ENCODE measurements at places on chromosomes 7 and 10.
A peak's percentile ranks its signal among the peaks of the same experiment; 100 is the strongest.

GRCh38 chr7:115635376-115635775, 395.2 kb downstream of the TFEC start:
- DNase-seq = no peak

DNA sequence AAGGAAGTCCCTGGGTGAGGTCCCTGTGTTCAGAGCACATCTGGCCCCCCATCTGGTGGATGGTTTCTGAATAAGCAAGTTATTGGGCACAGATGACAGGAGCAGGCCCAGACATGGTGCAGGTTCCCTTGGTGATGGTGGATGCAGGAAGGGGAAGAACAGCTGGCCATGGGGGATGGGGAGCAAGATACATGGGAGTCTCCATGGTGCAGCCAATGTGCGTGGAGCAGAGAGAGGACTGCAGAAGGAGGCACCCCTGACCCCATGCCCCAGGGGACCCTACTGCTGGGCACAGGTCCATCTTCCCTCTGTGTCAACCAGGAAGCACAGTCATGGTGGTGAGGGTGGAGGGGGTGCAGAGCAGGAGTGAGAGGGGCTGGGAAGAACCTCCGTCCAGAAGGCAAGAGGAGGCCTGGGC, 43.8 kb upstream of the RABGEF1 start:
- peak; percentile 79 for DNase-seq

DNA sequence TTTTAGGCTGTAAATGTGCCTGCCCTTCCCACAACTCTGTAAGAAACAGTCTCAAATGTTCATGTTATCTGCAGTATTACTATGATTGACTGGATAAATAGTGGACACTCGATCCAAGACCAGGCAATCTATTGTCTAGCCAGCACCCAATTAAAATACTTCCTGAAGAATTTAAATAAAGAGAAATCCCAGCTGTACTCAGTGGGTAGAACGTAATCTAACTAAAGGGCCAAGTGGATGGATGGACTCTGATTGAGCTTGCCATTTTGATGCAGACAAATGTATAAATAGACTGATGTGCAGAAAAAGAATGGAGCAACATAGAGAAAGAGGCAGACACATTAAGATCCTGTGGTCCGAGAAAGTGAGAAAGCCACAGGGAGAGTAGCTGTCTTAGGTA, 158.0 kb downstream of the IPMK start:
- DNase-seq = no peak

- no peak for DNase-seq
Measured at GRCh38 chr10:103145046-103145445, 48.0 kb downstream of the NT5C2 start.

DNA sequence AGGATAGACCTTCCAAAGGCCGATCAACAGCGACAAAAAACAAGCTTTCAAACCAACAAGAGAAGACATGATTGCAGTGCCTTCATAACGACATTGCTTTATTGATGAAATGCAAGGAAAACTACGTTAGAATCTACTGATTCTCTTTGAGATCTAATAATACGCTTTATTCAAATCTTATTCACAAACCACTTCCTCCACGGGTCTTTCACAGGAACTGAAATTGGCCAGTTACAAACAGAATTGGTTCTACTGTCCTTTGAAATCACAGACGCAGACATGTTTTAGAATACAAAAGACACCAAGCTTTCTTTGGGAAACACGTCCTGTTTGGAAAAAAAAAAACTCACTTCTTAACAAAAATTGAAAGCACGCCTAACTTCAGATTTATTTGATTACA, 74.7 kb upstream of the SEPHS1 start:
- no peak for DNase-seq

- no peak for DNase-seq
Measured at GRCh38 chr7:6359734-6360133, 87.3 kb upstream of the CYTH3 start.

DNA sequence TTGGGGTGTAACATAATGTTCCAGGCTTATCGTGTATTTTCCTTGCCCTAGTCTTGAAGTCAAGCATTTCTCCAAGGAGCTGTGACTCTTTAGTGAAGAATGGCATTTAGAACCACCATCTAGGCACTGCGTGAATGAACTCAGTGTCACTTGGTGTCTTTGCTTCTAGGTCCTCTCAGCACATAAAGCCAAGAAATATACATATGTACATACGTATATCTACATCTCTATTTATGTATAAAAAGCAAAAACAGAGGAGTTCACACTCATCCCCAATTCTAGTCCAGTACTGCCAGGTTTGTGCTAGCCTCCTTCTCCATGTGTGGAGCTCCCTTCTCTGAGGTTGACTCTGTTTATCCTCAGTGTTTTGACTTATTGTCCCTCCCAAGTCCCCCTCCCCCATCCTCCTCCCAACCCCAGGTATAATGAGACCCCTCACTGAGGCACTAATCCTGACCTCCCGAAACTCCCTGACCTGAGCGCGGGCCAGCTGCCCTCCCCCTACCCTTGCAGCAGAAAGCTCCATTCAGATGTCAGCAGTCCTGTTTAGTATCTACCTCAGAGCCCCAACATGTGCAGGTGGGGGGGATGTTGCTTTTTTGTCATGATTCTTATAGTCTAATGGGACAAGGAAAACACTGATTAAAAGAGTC, 61.5 kb downstream of the GDI2 start:
- no peak for DNase-seq

DNA sequence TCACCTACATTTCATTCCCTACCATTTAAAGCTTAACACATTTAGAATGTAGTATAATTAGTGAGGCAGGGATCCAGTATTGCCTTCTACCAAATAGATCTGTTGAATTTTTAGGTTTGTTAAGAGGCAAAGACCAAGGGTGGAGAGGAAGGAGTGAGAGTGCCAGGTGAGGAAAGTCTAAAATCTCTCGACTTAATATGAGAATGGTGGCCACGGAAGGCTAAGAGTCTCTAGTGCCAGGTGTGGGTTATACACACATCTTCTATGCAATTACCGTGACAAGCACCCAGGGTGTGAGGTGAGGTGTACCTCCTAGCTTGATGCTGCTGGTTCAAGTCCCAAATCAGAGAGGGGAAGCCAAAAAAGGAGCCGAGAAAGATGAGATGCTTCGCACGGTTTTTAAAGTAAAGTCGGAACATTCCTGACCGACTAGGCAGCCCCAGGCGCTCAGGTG, 439 bp downstream of the IQUB start:
- DNase-seq = peak; percentile 50

DNA sequence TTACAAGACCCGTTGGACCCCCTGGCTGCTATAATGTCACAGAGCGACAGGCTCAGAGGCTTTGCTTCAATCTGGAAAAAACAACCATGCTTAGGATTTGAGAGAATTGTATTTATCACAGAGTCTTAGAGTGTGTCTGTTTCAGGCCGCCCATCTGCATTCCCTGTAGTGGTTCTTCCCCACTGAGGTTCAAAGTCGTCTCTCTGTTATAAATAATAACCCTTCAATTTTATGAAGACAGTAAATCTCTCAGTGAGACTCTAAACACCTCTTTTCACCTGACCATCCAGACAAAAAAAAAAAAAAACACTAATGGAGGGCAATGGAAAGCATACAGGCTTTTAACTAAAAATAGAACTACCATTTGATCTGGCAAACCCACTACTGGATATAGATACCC, 565.4 kb upstream of the AUTS2 start:
- no peak for DNase-seq

DNA sequence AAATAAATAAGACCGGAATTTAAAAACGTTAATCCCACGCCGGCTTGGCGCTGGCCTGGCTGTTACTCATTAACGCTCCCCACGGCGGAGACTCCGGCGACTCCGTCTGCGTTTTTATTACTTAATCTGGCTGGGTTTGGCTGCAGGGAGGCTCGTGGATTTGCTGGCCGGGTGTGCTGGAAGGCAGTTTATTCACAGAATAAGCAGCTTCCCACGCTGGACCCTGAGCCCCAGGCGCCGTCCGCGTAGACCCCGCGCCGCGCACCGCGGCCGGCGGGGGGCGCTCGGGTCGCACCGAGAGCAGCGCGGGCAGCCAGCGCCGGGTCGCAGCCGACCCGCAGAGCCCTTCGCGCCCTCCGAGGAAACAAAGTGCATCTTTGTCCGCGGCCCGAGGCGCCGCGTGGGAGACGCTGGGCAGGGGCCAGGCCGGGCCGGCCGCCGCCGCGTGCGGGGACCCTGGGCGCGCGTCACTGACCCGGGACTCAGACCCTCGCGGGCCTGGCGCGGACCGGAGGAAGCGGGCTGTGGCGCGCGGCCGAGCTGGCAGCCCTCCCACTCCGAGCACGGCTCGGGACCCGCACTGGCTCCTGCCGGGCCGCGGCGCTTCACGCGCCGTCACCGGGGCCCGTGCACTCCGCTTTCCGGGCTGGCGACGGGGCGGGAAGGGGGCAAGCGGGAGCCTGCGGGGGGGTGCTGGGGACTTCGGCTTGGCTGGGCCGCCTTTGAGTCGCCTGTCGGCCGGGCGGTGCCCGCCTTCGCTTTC, 587 bp upstream of the GRK5 start:
- DNase-seq = peak; percentile 87

GRCh38 chr7:100568896-100569844, 4.5 kb downstream of the SAP25 start:
- DNase-seq = peak; percentile 72

- DNase-seq = no peak
Measured at GRCh38 chr7:139182363-139182762, 48.7 kb upstream of the UBN2 start.

- no peak for DNase-seq
Measured at GRCh38 chr7:50217401-50217800, 87.1 kb upstream of the IKZF1 start.

DNA sequence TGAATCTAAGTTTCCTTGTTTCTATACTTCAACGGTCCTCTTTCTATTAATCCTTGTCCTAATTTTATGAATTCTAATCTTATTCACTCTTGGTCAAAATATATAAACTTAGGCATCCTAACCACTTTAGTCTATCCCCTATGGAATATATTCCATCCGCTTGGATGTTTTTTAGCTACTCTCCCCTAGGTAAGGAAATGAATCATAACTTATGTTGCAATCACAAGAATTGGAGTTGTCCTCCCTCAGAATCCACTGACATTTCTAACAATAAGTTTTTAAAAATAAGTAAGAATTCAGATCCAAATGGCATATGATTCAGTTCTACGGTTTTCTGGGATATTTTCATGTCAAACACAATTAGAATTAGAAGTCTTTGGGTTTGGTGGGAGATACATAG, 1081.6 kb downstream of the SORCS1 start:
- DNase-seq = no peak

DNA sequence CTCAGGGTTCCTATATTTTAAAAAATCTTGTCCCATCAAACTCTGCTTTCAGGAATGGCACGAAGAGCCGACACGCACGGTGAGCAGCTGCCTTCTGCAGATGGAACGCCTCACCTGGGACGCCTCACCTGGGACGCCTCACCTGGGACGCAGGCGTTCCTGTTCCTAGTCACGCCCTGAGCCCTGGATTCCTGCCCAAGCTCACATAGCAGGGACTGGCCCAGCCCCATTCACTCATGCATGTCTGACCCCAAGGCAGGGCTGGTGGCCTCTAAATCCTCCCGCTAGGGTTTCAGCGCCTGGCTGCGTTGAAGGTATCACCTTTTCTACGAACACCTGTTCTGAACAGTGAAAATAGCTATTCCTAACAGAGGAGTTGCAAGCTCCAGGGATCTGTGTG, 49.8 kb downstream of the CARD11 start:
- no peak for DNase-seq

DNA sequence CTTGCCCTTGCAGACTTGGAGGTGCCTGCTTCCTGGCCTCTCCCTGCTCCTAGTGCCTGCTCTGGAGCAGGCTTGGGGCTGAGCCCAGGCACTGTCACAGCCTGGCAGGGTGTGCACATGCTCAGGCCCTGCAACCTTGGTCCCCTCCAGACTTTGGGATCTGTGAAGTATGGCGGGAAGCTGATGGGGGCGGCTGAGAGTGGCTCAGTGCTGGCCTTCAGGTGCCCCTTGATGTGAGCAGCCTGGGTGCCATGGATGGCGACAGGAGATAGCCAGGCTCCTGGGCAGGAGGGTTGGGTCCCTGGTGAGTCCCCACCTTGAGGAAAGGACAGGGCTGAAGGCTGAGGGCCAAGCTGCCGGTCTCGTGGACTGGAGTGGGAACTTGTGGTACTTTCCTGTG, 700.4 kb upstream of the KCND2 start:
- no peak for DNase-seq

DNA sequence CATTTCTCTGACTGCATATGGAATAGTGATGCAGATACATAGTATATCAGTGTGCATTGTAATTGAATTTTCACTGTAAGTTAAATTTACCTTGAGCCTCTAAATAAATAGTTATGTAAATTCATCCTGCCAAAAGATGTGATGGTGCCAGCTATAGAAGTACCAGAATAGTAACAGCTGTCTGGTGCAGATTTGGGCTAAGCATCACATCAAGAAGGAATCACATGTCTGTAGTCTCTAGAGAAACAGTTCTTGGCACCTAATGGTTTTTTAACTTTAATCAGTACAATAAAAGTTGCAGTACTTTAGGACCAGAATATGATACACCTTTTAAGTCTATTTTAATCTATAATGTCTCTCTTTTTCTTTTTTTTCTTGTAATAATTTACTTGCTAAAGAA, 17.4 kb downstream of the PLEKHA1 start:
- no peak for DNase-seq

DNA sequence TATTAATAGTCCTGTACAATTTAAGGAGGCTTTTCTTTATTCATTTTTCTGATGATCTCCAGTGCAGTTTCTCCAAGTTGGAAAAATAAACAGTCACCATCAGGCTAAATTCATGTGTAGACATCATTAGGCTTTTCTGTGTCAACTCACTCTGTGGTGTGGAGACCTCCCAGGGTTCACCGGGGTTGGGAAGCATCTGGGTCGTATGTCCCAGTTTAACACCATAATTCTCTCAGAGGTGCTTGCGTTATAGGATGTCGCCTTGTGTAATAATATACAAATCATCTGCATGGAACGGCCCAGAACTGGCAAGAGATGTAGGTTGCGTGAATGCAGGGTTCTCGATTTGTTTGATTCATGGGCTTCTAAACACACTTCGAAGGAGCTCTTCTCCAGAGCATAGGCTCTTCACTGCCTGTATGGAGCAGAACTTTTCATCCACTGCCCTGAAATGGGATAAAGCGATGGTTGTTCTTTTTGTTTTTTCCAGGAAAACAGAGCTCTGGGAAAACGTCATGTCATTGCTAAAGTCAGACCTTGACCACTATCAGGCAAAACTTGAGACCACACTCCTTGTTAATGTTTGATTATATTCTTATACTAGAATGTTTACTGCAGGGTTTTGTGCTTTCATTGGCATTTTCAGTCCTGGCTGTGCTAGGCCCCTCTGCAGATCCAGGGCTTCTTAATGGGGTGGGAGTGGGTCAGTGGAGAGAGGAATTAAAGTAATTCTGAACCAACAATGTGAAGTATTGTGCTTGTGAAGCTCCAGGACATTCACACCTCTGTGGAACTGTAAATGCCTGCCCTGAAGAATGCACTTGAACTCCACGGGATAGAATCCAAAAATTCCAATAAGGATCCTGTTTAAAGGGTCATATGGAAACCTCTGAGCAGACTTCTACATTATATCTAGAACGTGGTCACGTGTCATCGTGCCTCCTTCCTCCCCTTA, 172.8 kb downstream of the TRIL start:
- DNase-seq = no peak
